ENCODE measurements at places on chromosomes 3 and 15.

- DNase-seq: no peak
These were observed 224.8 kb upstream of the IL12A start for GRCh38 chr3:159763602-159764489.

DNA sequence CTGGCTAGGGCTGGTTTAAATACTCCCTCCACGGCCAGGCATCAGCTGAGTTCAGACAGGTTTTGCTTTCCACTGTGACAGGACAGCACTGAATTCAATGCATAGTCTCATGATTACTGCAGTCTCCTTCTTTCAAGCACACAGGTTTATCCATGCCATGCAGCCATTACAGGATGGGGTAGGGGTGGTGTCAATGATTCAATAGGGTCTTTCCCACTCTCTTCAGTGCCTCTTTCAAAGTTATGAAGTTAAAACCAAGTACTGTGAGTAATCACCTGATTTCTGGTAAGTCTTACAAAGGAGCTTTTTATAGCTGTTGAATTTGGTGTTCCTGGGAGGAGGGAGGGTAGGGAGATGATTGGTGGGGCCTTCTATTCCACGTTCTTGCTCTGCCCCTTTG, 47.2 kb downstream of the TMEM212 start:
- no peak for DNase-seq

- no peak for DNase-seq
These were observed 34.7 kb downstream of the MOBP start for GRCh38 chr3:39501968-39502837.

- DNase-seq: no peak
These were observed 34.3 kb downstream of the U2SURP start for GRCh38 chr3:143035466-143036211.

- no peak for DNase-seq
These were observed 525.5 kb downstream of the ZIC1 start for GRCh38 chr3:147934451-147935180.

DNA sequence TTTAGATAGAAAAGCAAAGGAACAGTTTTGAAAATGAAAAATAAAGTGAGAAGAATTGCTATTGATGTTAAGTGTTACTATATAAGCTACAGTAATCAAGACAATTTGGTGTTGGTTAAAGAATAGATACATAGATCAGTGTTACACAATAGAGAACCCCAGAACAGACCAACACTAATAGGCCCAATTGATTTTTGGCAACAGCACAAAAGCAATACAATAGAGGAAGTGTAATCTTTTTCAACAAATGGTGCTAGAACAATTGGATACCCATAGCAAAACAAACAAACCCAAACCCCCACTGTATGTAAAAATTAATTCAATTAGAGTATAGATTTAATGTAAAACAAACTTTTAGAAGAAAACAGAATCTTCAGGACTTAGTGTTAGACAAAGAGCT, 61.8 kb downstream of the ATP11B start:
- DNase-seq: no peak

- DNase-seq: no peak
These were observed 124.4 kb downstream of the PTPRG start for GRCh38 chr3:61685755-61686154.

GRCh38 chr3:102545276-102545675, 110.5 kb downstream of the ZPLD1 start:
- no peak for DNase-seq

- DNase-seq: no peak
These were observed 51.5 kb downstream of the PLCL2 start for GRCh38 chr3:16936233-16936632.

DNA sequence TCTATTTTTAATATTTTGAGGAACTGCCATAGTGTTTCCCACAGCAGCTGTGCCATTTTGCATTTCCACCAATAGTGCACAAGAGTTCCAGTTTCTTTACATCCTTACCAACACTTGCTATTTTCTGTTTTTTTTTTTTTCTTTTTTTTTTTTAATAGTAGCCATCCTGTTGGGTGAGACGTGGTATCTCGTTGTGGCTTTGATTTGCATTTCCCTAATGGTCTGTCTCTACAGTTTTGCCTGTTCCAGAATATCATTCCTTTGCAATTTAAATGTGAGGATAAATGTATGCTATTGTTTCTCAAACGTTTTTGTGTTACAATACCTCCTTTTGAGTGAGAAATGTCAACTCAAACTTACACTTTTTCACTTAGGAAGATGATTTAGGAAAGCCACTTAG, 22.4 kb downstream of the RCN2 start:
- DNase-seq: no peak

- no peak for DNase-seq
These were observed 234.0 kb downstream of the NR2F2 start for GRCh38 chr15:96564546-96564945.

DNA sequence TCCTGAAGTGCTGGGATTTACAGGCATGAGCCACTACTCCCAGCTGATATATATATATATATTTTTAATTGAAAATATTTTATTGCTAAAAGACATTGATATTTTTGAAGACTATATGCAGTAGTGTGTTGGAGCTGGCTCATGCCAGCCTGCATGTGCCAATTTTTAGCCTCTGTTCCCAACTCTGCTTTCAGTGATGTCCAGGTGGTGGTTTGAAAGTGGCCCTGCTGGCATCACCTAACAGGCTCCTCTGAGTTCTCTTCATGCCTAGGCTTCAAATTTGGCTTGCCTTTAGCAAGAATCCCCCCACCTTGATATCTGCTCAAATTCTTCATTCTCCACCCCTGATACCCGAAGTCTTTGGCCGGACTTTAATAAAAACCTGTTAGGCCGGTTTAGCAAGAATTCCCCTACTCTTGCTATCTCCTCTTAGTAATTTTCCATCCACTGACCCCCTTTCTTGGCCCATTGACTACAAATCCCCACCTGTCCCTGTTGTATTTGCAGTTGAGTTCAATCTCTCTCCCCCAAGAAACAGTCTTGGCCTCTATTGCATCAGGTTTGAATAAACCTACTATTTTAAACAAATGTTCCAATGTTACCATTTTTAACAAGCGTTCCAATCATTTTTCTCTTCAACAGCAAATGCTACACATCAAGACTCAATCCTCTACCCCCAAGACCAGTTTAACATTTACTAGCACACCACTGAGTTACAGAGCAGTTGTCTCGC, 23.9 kb upstream of the CTSH start:
- DNase-seq: no peak

All from kidney epithelial cell (primary cell).